ENCODE measurements at places on chromosomes 2 and 18.

GRCh38 chr2:230898016-230898712 lies 26.9 kb downstream of the GPR55 start:
- H3K4me1 ChIP-seq = peaks cover 16% of the 10 kb centered on the region
- no peak overlapping the region for H3K27ac ChIP-seq
- DNase-seq = no peak
- no peaks in the 10 kb centered on the region for H3K36me3 ChIP-seq

DNA sequence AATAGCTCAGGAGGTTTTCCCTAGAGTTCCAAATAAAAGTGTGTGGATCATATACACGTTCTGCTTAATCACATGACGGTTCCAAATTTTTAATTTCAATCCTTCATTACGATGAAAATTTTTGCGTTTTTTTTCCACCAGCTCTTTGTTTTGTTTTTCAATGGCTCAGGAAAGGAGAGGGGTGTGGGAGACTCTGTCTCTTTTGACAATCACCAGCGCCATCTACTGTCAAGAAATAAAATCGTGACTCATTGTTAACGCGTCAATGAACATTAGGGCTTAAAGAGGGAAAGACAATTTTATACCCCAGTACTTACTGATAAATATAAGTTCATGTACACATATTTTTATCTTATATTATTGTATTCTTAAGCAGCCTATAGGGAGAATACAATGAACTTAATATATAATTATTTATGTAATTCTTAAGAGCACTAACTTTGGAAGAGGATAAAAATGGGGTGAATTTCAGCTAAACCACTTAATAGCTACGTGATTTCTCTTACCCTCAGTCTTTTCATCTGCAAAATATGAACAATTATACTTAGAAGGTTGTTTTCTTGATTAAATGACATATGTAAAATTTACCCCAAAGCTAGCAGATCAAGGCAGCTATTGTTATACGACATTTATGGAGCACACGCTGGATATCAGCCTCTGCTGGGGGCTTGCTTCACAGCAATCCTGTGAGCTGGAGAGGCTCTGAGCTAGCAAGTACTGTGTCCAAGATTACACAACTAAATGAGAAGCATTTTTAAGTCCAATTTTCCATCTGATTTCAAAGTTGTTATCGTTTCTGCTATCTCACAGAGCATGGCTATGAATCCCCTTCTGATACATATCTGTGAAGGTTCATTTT lies 47.4 kb upstream of the RMDN2 start:
- H3K27me3 ChIP-seq = peaks cover 25% of the 10 kb centered on the region
- no peak overlapping the region for H3K4me3 ChIP-seq
- DNase-seq = peak; percentile 40

DNA sequence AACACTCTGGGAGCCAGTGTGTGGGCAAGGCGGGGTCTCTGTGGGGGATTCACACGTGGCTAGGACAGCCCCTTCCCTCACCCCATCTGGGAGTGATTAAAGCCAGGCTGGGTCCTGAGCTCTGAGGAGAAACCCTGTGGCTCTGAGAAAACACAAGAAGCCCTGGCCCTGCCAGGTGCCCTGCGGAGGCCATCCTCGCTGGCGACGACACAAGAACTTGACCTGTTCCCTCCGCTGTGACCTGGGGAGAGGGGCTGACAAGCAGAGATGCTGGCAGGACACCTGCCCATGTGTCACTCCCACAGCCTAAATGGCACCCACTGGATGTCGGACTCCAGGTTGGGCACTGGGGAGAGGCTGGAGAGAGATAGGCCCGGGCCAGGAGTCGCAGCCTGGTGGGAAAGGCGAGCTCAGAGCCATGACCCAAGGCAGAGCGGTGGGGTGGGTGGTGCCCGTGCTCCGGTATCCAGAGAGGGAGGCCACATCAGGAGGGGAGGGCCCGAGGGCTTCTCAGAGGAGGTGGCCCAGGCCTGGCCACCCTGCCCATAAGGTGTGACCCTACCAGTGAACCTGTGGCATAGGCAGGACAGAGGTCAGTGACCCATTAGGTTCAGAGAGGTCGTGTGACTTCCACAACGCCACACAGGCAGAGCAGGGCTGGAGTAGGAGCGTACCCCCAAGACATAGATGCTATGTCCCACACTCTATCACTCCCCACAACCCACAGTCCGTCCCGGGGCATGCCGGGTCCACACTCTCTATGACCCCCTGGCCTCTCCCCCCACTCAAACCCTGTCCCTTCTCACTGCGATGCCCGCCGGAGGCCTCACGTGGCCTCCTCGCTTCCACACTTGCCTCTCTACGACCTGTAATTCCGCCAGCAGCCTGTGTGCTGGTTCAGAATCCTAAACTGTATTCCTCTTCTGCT lies 59.4 kb upstream of the HPCAL1 start:
- peaks cover 3% of the 10 kb centered on the region for H3K27me3 ChIP-seq
- no peaks in the 10 kb centered on the region for H3K36me3 ChIP-seq
- no peaks in the 10 kb centered on the region for H3K4me1 ChIP-seq
- no peak overlapping the region for H3K27ac ChIP-seq
- DNase-seq = no peak

DNA sequence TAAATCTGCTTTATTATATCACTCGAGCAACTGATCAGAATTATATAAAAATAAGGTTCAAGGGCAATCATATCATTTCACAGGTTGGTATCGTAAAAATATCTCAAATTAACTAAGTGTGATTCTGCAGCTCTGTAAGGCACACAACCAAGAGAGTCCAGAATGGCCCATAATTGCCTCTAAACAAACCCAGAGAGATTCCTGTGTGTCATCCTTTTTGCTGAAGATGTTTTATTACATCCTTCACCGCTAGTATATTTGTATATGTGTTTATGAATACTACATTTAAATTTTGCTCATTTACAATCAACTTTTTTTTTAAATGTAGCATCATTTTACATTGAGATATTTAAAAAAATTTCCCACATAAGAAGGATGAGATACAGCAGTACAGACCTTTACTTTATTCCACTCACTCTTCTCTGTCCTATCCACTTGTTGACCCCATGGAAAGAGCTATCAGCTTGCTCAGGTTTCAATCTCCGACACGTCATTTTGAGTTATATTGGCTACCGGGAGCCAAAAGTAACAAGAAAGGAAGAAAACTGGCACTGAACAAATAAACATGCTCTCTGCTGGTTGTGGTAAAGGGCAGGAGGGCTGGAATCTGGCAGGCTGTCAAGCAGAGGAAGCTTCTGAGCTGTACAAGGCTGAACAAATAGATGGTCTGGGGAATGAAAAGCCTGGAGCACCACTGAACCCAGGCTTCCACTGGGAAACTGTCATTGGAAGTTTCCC lies 23.1 kb downstream of the PLA2R1 start:
- H3K4me3 ChIP-seq = no peak overlapping the region
- H3K4me1 ChIP-seq = no peaks in the 10 kb centered on the region
- H3K36me3 ChIP-seq = no peaks in the 10 kb centered on the region

- no peak overlapping the region for H3K4me3 ChIP-seq
- H3K4me1 ChIP-seq = no peaks in the 10 kb centered on the region
- DNase-seq = no peak
- no peak overlapping the region for H3K27ac ChIP-seq
Measured at GRCh38 chr2:44560352-44560751, 198.6 kb downstream of the CAMKMT start.

DNA sequence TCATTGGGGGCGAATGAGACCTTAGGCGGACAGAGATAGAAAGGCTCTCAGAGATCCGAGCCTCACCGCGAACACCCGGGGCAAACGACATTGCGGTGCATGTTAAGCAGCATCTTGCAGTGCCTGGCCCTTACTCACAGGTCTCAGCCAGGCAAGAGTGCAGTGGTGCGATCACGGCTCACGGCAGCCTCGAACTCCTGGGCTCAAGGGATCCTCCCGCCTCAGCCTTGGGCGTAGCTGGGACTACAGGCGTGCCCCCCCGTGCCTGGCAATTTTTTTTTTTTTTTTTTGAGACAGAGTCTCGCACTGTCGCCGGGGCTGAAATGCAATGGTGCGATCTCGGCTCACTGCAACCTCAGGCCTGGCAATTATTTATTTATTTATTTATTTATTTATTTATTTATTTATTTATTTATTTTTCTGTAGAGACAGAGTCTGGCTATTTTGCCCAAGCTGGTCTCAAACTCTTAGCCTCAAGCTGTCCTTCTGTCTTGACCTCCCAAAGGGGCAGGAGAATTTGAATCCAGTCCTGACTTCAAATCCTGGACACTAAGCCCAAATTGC lies 1.3 kb downstream of the LAMA3 start:
- no peak overlapping the region for H3K27ac ChIP-seq
- H3K27me3 ChIP-seq = peaks cover 75% of the 10 kb centered on the region
- no peak for DNase-seq
- peak overlapping the region; percentile 35 for H3K4me3 ChIP-seq
- no peaks in the 10 kb centered on the region for H3K36me3 ChIP-seq
- peaks cover 16% of the 10 kb centered on the region for H3K4me1 ChIP-seq

DNA sequence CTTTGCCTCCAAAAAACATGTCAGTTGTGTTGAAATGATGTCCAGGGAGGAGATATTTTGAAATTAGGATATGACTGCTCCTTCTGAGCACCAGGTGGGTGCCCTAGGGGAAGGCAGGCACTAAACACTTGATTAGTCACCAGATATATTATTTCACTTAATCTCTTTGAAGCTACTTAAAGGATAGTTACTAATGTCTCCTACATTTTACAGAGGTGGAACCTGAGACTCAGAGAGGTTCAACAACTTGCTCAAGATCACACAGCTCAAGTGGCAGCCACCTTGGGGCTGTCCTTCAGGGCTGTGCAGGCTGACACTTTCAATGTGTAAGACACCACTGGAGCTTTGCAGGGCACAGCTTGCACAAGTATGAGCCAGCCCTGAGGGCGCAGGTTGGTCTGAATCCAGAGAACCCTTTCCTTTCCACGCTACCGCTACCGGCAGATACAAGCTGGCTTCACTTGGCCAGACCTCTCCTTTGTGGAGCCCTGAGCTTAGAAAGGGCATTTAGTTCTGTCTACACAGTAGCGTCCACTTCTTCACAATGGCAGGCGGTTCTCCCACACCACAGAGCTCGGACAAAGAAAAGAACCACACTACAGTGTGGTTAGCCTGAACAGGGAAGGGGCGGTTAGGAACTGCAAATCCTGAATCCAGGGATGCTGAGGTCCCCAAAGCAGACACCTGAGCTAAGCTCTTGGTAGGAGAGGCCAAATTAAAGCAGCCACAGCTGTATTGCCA lies 16.4 kb downstream of the ALPK2 start:
- no peak overlapping the region for H3K27ac ChIP-seq
- no peaks in the 10 kb centered on the region for H3K27me3 ChIP-seq
- DNase-seq = no peak
- peaks cover 65% of the 10 kb centered on the region for H3K4me1 ChIP-seq
- no peak overlapping the region for H3K4me3 ChIP-seq

DNA sequence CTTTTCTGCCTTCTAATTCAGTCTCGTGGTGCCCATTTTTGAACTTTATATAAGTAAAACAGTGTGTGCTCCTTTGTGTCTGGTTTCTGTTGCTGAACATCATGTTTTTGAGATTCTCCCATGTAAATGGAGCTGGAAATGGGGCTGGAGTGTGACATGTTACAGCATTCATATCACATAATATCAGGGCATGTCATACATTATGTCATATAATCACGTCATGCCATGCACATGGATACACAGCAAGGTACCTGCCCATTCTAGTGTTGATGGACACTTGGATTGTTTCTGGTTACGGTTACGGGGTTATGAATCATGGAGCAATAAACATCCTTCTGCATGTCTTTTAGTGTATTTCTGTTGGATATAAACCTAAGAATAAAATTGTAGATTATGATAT lies 117.1 kb upstream of the MYT1L start:
- H3K27me3 ChIP-seq = no peaks in the 10 kb centered on the region
- H3K4me3 ChIP-seq = no peak overlapping the region
- no peaks in the 10 kb centered on the region for H3K36me3 ChIP-seq
- no peak overlapping the region for H3K27ac ChIP-seq
- no peak for DNase-seq

DNA sequence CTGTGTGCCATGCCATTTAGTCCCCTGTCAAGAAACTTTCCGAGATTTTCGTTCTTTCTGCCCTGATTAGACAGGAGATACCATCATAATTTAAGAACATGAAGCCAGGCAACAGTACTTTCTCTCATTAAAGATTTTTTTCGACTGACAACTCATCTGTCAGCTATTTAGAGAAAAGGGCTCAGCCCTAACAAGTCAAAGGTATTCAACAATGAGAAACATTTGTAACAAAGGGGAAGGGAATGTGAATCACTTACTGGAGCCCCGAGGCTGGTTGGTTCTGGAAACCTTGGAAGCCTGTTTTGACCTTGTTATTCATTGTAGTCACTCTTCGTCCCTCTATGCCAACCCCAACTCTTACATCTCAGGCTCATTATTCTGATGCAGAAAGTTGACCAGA lies 199.4 kb downstream of the SPP2 start:
- H3K27ac ChIP-seq = no peak overlapping the region
- H3K4me3 ChIP-seq = no peak overlapping the region
- no peak for DNase-seq
- H3K36me3 ChIP-seq = peaks cover 2% of the 10 kb centered on the region

DNA sequence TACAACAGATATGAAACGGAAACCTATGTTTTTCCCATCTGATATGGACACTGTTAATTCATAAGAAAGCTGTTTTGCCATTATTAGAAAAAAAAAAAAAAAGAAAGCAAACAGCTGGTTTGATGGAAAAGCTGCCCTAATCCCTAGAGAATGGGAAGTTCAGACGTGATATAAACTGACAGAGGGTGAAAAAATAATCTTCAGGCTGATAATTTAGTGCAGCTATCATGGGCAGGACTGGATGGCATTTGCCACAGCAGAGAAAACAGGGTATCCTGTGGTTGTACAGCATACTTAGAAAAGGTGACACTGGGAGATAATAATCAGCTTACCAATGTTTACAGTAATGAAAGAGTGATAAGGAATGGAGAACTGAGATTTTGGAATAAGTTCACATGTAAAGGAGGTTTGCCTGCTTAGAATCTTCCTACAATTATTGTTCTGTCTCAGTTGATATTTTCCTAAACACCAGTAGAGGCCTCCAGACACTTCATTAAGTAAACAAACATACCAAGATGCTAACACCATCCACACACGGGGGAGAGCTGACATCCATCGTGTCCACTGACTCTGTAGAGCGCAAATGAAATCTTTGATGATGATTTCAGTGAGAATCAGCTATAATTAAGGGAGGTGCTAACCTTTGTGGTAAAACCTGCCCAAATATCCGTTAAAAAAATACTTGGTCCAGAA lies 211.6 kb upstream of the MMADHC start:
- H3K4me3 ChIP-seq = no peak overlapping the region
- no peaks in the 10 kb centered on the region for H3K27me3 ChIP-seq
- DNase-seq = no peak
- no peaks in the 10 kb centered on the region for H3K4me1 ChIP-seq
